NCI-H187 (cell line): ENCODE measurements at places on chromosomes 4 and X.

DNA sequence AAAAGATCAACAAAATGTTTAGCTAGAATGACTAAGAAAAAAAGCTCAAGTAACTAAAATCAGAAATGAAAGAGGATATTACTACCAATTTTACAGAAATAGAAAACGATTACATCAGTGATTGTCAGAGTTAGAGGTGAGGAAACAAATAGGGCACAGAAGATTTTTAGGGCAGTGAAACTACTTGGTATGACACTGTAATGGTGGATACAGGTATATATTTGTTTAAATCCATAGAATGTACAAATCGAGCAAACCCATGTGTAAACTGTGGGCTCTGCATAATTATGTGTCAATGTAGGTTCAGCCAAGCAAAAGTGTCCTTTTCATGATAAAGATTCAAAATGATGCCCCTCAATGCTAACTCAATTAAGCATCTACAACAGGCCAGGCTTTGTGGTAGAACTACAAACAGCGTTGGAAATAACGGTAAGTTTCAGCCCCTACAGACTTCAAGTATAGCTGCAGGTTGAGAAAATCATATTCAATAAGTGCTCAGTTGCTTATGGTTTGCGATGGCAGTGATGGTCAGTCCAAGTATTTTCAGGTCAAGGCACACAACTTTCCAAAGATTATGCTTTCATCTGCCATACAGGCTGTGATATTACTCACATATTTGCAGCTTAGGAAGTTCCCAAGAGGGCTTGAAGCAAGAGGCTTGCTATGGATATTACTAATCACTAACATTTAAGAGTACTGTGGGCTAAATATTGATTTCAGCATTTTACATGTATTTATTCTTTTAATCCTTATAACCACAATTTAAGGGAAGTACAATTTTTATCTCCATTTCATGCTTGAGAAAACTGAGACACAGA lies 158.6 kb downstream of the TET2 start:
- DNase-seq = no peak

DNA sequence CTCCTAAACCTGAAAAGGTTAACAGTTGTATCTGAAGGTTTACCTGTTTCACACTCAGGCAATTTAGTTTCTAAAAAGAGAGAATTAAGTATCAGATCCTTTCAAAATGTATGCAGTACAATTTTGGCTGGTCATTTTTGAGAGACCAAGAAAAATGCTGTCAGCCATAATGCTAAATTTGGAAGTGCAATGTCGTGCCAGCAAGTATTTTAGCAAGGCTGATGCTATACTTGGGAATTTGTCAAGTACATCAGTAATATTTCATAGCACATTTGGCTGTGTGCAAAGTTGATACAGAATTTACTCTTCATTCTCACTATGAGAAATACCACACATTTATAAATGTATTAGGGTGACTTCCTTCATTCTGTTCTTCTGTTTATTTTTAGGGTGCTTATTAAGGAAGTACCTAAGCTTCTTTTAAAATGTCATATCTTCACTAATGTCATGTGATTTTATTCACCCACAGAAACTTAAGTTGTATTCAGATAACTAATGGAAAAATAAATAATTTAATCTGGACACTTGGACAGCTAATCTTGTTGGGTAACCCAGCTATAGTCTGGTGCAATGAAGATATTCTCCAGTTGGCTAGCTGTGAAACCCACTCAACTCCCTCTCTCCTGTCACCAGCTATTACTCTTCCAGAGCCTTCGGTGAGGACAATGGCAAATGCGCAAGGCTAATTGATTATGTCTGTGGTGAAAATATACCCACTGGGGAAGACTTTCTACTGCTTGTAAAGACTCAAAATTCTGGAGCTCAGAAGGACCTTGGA lies 84.2 kb upstream of the TLL1 start:
- DNase-seq = no peak

DNA sequence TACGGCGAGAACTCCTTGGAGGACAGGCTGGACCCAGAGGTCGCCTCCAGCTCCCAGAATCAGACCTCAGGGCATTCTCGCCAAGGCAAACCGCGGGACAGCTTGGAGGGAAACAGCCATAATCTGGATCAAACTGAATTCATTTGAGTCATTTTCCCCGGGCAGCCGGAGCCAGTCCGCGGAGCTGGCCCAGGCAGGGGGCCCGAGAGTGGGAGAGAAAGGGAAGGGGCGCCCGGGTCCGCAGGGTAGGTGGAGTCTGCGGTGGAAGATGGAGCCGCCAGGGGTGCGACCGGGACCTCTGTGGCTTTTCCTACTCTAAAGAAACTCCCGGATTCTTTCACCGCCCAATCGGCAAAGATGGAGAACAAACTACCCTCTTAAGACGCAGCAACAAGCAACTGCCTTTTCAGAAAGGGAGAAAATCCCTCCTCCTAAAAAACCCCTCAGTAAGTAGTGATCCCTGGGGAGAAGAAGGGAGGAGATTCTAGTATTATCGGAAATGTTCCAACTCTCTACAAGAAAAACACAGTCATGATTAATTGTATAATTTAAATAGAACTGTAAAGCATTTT lies 5.2 kb downstream of the NKX3-2 start:
- no peak for DNase-seq

- no peak for DNase-seq
Observed at GRCh38 chr4:100949350-100949935, 397.9 kb downstream of the PPP3CA start.

- DNase-seq = no peak
Observed at GRCh38 chrX:46873746-46874145, 36.9 kb downstream of the RP2 start.

GRCh38 chr4:155099231-155099630 lies 109.2 kb upstream of the NPY2R start:
- DNase-seq = no peak

- DNase-seq = no peak
Observed at GRCh38 chr4:94400191-94400590, 51.6 kb upstream of the PDLIM5 start.

GRCh38 chrX:40083120-40083978 lies 14.4 kb downstream of the BCOR start:
- no peak for DNase-seq

- DNase-seq = no peak
Observed at GRCh38 chr4:15469402-15470127, at the start of gene CC2D2A. Gene CC2D2A, plus strand, starts transcription at chr4:15469882. Its CDS starts 6,051 bp downstream, at chr4:15475933.

DNA sequence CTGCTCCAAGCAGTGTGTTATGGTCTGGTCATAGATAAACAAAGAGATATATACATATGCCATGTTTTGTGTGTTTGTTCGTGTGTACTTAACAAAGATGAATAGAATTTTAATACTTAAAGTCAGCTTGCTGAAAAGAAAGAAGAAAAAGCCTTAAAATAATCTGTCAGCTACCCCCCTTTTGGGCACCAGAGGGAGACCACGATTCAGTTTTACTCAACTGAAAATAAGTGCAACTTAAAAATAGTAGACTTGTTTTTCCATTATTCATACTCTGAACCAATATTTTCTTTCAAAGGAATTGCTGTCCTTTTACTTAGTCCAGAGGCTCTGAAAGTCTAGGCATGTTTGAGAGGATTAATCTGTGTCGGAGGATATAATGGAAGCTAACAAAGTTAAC lies 181.7 kb upstream of the AGTR2 start:
- no peak for DNase-seq

GRCh38 chr4:115433491-115433890 lies 320.1 kb upstream of the NDST4 start:
- DNase-seq = no peak

GRCh38 chr4:40193016-40193571 lies 3.7 kb upstream of the RHOH start:
- DNase-seq = no peak

- peak; percentile 6 for DNase-seq
Observed at GRCh38 chr4:168917138-168917779, 92.8 kb downstream of the CBR4 start.

GRCh38 chr4:186587416-186588018 lies 32.1 kb upstream of the MTNR1A start:
- no peak for DNase-seq

DNA sequence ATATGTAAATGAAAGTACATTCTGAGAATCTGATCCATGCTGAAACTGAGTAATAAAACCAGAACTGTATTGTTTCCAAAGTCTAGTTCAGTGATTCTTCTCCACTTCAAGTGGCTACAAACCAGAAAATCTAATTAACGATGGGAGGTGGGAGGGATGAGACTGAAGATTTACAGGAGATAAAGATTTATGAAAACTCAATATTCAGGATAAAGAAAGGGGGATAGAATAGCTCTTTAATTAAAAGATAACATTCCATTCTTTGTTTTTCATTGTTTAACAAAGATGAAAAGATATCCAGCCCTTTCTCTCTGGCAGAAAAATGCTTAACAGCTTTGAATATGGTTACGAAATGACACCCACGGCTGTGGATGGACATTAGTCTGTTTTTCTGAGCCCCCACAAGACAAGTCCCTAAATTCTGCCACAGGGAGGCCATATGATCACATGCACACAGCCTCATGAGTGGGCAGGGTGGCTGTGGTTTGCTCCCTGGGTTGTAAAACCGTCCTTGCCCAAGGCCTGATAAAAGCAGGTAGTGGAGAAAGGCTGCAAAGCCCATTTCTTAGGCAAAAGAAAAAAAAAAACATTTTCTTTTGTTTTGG lies 36.4 kb downstream of the TMEM150C start:
- no peak for DNase-seq

GRCh38 chrX:11786862-11787261 lies 28.8 kb downstream of the MSL3 start:
- no peak for DNase-seq

DNA sequence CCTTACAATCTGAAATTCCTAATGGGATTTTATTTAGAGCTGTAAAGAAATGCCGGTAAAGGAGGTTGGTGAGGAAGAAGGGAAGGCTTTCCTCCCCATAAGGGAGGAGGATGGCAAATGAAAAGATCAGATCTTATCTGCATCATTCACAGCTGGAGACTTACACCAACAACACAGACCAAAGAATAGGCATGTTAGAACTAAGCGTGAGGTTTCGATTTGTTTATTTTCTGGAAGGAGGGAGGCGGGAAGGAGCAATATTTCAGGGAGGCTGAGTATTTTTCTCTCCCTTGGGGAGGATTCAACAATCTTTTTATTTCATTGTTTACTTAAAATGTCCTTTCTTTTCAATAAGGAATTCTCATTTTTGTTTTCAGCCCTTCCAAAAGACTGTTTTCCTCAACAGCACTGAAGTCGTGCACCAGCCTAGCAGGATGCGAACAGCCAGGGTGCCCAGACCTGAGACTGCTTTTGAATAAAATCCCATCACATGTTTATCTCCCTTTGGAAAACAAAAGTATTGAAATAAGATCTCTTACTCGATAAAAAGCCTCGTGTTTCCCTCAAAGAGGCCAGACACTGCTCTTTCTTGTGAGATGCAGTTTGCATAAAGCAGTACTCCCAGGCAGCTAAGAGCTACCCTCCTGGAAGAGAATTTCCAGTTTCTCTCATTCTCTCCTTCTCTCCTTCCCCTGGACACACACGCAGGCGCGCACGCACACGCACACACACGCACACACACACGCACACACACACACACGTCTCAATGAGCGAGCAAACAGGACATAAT lies 236.1 kb downstream of the MGST2 start:
- no peak for DNase-seq

- DNase-seq = no peak
Observed at GRCh38 chrX:129478516-129478915, 44.8 kb downstream of the SMARCA1 start.

DNA sequence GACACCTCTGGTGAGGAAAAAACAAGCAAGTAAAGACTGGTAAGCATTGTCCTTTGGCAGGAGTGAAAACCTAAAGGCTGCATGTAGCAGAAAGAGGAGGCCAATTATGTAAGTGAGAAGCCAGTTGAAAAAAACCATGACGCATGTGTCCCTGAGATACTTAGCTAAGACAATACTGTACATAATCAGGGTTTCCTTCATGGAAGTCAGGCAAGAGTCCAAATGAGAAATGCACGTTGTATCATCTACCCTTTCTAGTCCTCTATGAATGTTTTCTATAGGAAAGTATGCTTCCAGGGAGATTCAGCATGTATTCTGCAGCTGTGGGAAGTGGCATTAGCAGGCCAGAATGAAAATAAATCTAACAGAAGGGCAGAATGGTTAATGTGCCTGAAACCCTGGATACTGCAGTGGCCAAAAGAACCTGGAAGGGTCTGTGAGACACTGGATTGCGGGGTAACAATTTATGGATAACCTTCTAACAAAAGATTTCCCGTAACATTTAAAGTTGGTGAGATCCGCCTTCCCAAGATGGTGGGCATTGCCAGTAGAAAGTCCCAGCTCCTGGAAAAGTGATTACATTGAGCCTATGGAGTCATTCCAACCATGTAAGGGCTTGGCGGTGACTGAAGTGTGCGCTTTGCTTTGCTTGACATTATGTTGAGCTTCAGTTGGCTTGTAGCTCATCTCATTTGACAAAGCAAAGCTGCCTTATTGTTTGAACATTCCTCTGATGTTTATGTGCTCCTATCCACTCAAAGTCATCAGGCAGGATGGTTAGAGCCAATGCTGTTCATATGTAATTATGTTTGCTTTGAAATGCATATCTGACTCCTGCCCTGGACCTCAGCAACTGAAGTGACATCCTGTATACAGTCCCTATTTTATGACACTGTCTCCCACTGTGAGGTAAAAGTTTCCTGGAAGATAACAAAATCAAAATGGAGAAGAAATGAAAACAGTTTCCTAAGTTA lies 200.4 kb downstream of the ARHGAP24 start:
- no peak for DNase-seq

DNA sequence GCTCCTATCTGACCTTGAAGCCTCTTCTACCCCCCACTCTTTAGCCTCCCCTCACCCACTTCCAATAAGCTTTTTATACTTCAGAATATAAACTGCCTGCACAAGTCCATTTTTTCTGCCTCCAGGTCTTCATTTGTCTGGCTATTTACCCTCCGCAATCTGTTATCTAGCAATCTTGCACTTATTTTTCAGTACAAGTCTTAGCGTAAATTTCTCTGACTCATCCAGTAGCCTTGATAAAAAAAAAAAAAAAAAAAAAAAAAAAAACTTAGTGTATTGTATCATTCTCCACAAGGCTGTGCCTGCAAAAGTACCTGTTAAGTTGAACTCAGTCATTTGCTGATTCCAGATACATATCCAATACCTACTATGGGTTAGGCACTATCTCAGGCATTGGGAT lies 219.5 kb upstream of the DKK2 start:
- DNase-seq = no peak

DNA sequence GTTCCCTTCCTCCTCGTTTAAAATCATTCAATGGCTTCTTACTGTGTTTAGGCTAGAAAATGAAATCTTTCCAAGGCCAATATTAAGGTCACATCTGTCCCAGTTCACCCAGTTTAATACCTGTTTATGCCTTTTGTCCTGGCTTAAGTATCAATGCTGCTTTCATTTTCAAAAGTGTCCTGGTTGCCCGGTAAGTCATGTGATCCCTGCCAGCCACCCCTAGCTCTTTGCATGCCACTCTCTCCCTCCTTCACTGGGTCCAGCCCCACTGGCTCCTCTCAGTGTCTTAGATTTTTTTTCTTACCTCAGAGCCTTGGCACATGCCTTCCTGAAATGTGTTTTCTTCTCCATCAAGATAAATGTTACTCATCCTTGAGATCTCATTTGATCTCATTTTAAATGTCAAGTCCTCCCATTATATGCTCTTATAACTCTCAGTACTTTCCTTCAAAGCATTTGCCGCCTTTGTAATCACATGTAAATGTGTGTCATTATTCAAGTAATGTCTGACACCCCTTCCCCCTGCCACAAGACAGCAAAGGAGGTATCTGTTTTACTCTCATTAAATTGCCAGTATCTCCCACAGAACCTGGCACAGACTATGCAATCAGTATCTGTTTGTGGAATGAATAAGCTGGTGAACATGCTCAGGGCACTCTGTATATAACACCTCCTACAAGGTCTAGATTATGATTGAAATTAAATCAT lies 472.5 kb upstream of the RPS6KA3 start:
- no peak for DNase-seq

- DNase-seq = no peak
Observed at GRCh38 chrX:100449696-100450608, 39.9 kb upstream of the PCDH19 start.

- DNase-seq = no peak
Observed at GRCh38 chrX:20499763-20500162, 233.1 kb upstream of the RPS6KA3 start.
